ENCODE measurements at places on chromosomes 11 and 22.

- H3K4me3 ChIP-seq: no peak overlapping the region
- no peaks in the 10 kb centered on the region for H3K36me3 ChIP-seq
- H3K4me1 ChIP-seq: no peaks in the 10 kb centered on the region
- no peak for DNase-seq
- H3K27me3 ChIP-seq: no peaks in the 10 kb centered on the region
- no peak overlapping the region for H3K27ac ChIP-seq
These were observed 15.2 kb downstream of the SAA4 start for GRCh38 chr11:18221274-18221876.

DNA sequence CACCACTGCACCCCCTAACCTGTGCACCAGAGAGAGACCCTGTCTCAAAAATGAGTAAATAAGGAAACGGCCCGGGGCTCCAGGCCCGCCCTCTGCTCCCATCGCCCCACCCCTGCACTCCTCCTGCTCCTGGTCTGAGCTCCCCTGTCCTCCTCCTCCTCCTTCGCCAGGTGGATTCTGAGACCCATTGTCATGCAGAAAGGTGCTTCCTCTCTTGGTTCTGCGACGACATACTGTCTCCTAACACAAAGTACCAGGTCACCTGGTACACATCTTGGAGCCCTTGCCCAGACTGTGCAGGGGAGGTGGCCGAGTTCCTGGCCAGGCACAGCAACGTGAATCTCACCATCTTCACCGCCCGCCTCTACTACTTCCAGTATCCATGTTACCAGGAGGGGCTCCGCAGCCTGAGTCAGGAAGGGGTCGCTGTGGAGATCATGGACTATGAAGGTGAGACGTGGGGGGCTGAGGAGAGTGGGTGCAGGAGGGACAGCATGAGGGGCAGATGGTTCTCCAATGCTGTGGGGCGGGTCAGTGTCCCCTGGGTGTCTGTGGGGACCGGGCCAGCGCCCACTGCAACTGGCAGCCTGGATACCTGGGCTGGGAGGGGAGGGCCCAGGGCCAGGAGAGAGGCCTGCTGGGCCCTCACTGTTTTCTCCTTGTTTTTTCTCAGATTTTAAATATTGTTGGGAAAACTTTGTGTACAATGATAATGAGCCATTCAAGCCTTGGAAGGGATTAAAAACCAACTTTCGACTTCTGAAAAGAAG is 3.1 kb upstream of the APOBEC3D start:
- no peak overlapping the region for H3K27ac ChIP-seq
- H3K27me3 ChIP-seq: no peaks in the 10 kb centered on the region
- no peak for DNase-seq
- peaks cover 6% of the 10 kb centered on the region for H3K36me3 ChIP-seq
- peaks cover 12% of the 10 kb centered on the region for H3K4me1 ChIP-seq

DNA sequence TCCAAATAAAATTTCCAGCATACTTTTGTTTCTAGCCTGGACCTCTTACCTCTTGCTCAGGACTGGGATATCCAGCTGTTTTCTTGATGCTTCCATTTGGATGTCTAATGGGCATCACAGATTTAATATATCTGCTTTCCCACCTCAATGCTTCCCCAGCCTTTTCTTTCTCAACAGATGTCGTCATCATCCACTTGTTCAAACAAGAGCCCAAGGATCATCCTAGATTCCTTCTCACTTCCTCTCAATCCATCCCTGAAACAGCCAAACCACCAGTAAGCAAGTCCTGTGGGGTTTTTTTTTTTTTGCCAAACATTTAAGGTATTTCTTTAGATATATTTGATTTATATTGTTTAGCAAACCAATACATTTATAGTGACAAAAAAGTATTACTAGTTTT is 12.5 kb downstream of the THY1 start:
- no peak overlapping the region for H3K4me3 ChIP-seq
- no peak for DNase-seq
- H3K36me3 ChIP-seq: no peaks in the 10 kb centered on the region
- H3K27me3 ChIP-seq: no peaks in the 10 kb centered on the region

DNA sequence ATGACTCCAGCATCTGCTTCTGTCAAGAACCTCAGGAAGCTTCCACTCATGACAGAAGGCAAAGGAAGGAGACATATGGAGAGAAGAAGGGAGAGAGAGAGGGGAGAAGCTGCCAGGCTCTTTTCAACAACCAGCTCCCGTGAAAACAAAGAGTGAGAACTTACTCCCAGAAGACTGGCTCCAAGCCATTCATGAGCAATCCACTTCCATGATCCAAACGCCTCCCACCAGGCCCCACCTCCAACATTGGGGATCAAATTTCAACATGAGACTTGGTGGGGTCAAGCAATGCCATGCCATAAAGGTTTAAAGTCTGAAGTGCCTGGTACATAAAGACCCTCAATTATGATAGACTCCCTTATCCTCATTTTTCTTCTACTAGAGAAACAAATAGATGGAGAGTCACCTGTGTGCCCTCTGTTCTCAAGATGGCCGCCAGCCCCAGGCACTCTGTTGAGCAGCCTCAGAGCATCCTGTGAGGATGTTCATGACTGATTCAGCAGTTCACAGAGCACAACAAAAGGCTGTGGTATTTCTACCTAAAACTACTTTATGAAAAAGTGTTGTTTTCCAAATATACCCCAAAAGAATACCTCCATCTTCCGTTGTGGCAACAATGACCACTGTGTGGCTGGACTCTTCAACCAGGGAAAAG is 69.0 kb upstream of the CRTAM start:
- H3K27me3 ChIP-seq: peaks cover 4% of the 10 kb centered on the region
- no peaks in the 10 kb centered on the region for H3K4me1 ChIP-seq
- no peak for DNase-seq
- H3K27ac ChIP-seq: no peak overlapping the region
- no peaks in the 10 kb centered on the region for H3K36me3 ChIP-seq

DNA sequence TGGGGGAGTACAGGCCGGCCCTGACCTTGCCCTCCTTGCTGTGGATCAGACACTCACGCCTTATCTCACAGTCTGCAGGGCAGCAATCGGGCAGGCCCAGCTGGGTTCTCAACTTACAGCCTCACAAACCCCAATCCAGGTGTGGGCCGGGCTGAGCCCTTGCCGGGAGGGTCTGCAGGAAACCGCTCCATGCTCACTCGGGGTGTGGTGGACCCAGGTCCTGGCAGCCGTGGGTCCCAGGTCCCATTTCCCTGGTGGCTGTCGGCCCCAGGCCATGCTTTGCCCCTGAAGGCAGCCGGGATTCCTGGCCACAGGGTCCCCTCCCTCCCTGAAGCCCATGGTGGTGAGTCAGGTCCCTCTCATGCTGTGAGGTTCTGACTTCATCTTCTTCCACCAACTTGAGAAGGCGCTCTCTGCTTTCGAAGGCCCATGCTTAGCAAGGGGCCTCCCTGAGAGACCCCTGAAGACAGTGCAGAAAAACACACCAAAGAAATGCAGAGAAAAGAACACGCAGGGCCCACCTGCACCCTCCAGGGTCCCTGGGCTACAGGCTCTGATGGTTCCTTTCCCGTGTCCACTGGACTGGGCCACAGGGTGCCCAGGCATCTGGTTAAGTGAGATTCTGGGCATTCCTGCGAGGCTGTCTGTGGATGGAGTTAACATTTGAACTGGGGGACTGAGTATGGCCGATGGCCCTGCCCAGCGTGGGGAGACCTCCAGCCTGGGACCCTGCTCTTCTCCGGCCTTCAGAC is 588.2 kb downstream of the BRD1 start:
- H3K36me3 ChIP-seq: no peaks in the 10 kb centered on the region
- H3K27ac ChIP-seq: no peak overlapping the region
- H3K4me3 ChIP-seq: no peak overlapping the region
- H3K4me1 ChIP-seq: no peaks in the 10 kb centered on the region
- H3K27me3 ChIP-seq: no peaks in the 10 kb centered on the region

DNA sequence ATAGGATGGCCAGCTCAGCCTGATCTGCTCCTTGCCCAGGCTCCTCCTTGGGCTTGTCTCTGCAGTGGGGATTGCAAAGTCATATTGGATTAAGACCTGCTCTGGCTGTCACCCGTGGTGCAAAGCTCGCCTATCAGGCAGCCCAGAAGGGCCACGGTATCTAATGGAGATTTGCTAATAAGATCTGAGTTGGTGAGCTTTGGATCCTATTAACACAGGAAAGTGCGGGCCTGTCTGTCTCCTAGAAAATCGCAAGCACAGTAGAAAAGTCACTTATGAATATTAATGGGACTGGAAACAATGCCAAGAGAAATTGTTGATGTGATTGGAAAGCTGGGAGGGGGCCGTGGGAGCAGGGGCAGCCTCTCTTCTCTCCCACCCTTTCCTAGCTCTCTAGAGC is 72.8 kb downstream of the CHST1 start:
- no peaks in the 10 kb centered on the region for H3K4me1 ChIP-seq
- no peaks in the 10 kb centered on the region for H3K36me3 ChIP-seq
- no peak overlapping the region for H3K4me3 ChIP-seq
- no peaks in the 10 kb centered on the region for H3K27me3 ChIP-seq

GRCh38 chr11:128840137-128840536 is 27.0 kb downstream of the KCNJ1 start:
- H3K27me3 ChIP-seq: no peaks in the 10 kb centered on the region
- H3K4me1 ChIP-seq: peaks cover 25% of the 10 kb centered on the region
- DNase-seq: no peak
- no peak overlapping the region for H3K4me3 ChIP-seq
- no peaks in the 10 kb centered on the region for H3K36me3 ChIP-seq

DNA sequence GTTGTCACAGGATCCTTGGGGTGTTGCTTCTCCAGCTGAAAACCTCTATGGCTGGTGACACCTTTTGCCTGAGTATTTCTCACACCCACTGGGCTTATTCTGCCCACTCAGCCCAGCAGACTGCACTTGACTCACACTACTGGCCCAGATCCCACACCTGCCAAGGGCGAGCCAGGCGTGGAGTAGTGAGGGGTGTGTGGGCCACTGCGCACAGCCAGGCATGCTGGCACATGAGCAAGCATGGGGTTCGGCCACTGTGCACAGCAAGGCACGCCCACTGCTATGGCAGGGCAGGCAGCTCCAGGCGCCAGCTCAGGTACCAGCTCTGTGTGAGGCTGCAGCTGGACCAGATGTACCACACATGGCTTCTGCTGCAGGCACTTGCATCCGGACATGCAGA is 116.5 kb upstream of the MTNR1B start:
- H3K27ac ChIP-seq: no peak overlapping the region
- no peak for DNase-seq
- no peaks in the 10 kb centered on the region for H3K27me3 ChIP-seq
- no peak overlapping the region for H3K4me3 ChIP-seq

DNA sequence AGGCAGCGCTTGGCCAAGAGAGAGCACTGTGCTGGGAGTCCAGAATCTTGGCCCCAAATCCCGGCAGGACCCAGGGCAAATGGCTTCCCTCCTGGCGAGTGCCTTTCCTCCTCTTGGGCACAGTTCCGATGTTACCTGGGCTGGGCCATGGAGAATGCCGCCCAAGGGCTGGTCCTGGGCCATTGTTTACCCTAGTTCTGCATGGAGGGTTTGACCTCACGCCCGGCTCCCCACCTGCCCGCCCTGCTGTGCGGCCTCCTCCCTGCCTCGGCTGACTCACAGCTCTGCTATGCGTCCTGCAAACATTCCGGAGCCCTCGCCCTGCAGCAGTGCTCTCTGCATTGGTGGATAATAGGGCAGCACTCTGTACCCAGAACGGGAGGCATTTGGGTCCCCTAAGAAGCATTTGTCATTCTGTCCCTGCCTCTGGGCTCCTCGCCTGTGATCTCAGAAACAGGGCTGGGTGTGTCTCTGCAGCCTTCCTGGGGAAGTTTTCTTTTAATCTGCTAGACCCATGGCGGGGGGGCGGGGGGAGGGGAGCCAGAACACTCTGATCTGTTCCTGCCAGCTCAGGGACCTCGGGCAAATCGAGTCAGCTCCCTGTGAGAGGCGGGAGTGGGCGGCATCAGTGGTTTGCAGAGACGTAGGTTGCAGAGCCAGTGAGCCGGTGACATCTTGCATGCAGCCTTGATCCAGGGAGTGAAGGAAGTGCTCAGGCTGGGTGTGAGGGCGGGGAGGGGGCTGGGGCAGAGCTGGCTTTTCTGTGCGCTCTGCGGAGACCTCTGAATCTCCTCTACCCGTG is 32.9 kb upstream of the SMIM38 start:
- peaks cover 19% of the 10 kb centered on the region for H3K4me1 ChIP-seq
- no peaks in the 10 kb centered on the region for H3K36me3 ChIP-seq
- no peak overlapping the region for H3K27ac ChIP-seq
- no peak for DNase-seq
- H3K4me3 ChIP-seq: no peak overlapping the region
- no peaks in the 10 kb centered on the region for H3K27me3 ChIP-seq

- no peaks in the 10 kb centered on the region for H3K27me3 ChIP-seq
- H3K36me3 ChIP-seq: no peaks in the 10 kb centered on the region
- no peak overlapping the region for H3K27ac ChIP-seq
- no peak overlapping the region for H3K4me3 ChIP-seq
- no peaks in the 10 kb centered on the region for H3K4me1 ChIP-seq
- no peak for DNase-seq
These were observed 19.5 kb upstream of the SCGB1A1 start for GRCh38 chr11:62399172-62399877.

- H3K4me1 ChIP-seq: no peaks in the 10 kb centered on the region
- no peaks in the 10 kb centered on the region for H3K36me3 ChIP-seq
- no peak overlapping the region for H3K27ac ChIP-seq
- no peak overlapping the region for H3K4me3 ChIP-seq
- no peaks in the 10 kb centered on the region for H3K27me3 ChIP-seq
- DNase-seq: no peak
These were observed 404.2 kb downstream of the LUZP2 start for GRCh38 chr11:24900960-24901549.

DNA sequence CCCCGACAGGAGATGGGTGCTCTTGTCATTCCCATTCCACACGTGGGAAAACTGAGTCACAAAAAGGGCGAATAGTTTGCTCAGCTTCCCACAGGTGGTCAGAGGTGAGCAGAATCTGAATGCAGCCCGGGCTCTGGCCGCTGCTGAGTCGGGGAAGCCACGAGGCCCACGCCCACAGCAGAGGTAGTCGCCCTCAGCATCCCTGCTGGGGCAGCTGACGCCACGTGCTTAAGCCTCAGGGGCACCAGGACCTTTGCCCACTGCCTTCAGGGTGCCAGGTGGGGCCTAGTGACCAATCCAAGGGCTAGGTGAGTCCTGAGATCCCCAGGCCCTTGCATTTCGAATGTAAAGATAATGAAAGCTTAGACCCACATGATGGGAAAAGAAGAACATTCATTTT is 24.2 kb upstream of the ARFGAP3 start:
- no peak for DNase-seq
- H3K27me3 ChIP-seq: no peaks in the 10 kb centered on the region
- peaks cover 36% of the 10 kb centered on the region for H3K36me3 ChIP-seq
- H3K4me3 ChIP-seq: no peak overlapping the region
- no peaks in the 10 kb centered on the region for H3K4me1 ChIP-seq

- no peaks in the 10 kb centered on the region for H3K4me1 ChIP-seq
- H3K27me3 ChIP-seq: no peaks in the 10 kb centered on the region
- DNase-seq: no peak
- no peak overlapping the region for H3K27ac ChIP-seq
- H3K4me3 ChIP-seq: no peak overlapping the region
These were observed 21.2 kb downstream of the TBRG1 start for GRCh38 chr11:124643605-124644425.

GRCh38 chr11:12455938-12456337 is 78.6 kb downstream of the PARVA start:
- H3K36me3 ChIP-seq: no peaks in the 10 kb centered on the region
- DNase-seq: no peak
- H3K4me3 ChIP-seq: no peak overlapping the region
- no peak overlapping the region for H3K27ac ChIP-seq
- H3K4me1 ChIP-seq: no peaks in the 10 kb centered on the region
- no peaks in the 10 kb centered on the region for H3K27me3 ChIP-seq

- DNase-seq: no peak
- H3K27ac ChIP-seq: no peak overlapping the region
- H3K27me3 ChIP-seq: peaks cover 2% of the 10 kb centered on the region
- no peaks in the 10 kb centered on the region for H3K36me3 ChIP-seq
- no peak overlapping the region for H3K4me3 ChIP-seq
These were observed 16.5 kb downstream of the ZBTB16 start for GRCh38 chr11:114075891-114076441.
